Effector CD4-positive, alpha-beta T cell (primary cell): ENCODE measurements at places on chromosomes 3 and 15.

DNA sequence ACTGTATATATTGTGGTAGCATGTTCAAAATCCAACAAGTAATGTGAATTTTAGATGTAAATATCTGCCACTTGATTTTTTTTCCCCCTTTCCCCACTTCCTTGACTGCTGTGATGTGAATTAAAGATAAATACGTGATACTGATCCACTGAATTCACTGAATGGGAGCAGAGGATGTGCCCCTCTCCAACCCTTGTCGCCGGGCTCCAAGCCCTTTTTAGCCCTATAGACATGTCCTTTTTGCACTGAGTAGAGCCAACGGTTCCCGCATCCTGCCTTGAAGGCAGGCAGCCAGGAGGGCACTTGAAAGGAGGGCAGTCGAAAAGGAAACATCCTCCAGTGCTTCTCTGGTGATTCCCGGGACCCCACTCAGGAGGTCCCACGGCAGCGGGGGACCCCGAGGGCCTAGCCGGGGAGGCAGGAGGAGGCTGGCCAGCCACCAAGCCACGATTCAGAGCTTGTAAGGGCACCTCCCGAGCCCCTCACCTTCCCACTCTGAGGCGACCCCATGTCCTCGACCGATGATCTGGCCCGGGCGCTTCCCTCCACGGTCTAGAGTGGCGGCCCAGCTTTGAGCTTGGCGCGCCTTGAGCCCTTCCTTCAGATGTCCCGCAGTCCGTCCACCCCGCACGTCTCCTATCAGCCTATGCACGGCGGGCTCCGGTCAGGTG is 901 bp upstream of the MANF start:
- no peak for DNase-seq

GRCh38 chr3:135137296-135137695 is 342.2 kb downstream of the EPHB1 start:
- DNase-seq: no peak

DNA sequence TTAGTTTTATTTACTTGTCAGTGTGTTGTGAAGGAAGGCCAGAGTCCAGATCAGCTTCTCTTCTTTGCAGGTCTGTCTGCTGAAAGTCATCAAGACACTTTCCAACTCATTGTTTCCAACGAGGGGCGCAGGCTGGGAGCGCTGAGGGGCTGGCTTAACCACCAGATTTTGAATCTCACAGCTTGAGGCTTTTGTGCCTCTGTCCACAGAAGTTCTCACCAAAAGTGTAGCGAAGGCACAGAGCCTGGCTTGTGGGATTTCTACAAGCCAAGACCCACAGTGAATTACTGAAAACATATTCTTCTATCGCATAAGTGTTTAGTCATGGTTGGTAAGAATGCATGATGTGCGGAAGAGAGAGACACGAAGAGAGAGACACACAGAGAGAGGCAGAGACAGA is 35.2 kb downstream of the BHLHE40 start:
- no peak for DNase-seq

- no peak for DNase-seq
These were observed 366.8 kb downstream of the ZIC1 start for GRCh38 chr3:147775816-147776530.

DNA sequence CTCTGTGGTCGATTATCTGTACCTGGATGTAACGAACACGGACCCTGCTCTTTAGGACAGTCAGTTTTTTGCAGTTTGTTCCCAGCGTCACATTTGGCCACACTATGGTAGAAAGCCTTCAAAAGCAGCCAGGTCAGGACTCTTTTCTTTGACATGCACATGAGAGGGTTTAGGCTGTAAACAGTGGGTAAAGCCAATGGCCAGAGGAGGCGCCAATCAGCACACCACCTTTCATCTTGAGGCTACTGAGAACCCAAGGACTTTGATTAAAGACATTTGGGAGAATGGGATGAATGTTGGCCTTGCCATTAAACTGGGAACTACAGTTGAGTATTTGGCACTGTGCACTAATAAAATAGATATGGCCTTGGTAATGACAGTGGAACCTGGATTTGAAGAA is 225.9 kb downstream of the OXSM start:
- no peak for DNase-seq

- DNase-seq: no peak
These were observed 132.6 kb downstream of the ATP1B3 start for GRCh38 chr3:142009029-142009428.

GRCh38 chr3:23459889-23460546 is 256.9 kb downstream of the UBE2E2 start:
- DNase-seq: no peak

GRCh38 chr3:53109190-53109589 is 21.0 kb downstream of the RFT1 start:
- no peak for DNase-seq

GRCh38 chr15:74726774-74727164 is 1.4 kb upstream of the CYP1A1 start:
- no peak for DNase-seq

GRCh38 chr15:75456710-75457109 is 5.2 kb upstream of the SIN3A start:
- DNase-seq: no peak

- no peak for DNase-seq
These were observed 374.7 kb downstream of the TUSC7 start for GRCh38 chr3:117084277-117084676.

DNA sequence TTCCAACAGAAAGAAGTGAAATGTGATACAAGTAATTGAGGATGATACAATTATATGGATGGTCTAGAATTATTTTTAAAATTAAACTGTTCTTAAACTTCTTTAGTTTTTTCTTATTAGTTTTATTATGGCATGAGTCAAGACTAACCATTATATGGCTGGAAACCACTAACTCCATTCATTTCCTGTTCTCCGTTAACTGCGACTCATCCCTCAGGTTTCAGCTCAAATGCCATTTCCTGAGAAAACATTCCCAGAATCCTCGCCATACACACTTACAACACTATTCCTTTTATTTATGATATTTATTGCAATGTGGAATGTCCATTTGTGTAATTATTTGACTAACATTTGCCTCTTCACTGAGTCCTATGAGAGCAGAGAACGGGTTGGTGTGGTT is 394.1 kb downstream of the SOX2 start:
- no peak for DNase-seq

DNA sequence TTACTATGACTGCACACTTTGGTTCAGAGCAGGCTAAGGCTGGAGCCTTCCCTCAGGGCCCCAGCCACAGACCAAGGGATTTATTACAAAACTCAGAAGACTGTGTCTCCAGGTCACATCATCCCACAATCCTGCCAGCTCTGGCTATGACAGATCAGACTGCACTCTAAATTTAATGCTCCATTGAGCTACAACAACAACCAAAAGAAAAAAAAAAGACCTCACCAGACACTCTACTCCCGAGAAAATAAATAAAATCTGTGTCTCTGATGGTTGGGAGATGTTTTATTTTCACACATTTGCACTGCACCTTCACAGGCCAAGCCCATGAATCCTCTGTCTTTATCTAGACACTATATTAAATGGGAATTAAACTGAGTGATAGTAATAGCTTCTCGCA is 50.8 kb upstream of the CTNNB1 start:
- DNase-seq: no peak

DNA sequence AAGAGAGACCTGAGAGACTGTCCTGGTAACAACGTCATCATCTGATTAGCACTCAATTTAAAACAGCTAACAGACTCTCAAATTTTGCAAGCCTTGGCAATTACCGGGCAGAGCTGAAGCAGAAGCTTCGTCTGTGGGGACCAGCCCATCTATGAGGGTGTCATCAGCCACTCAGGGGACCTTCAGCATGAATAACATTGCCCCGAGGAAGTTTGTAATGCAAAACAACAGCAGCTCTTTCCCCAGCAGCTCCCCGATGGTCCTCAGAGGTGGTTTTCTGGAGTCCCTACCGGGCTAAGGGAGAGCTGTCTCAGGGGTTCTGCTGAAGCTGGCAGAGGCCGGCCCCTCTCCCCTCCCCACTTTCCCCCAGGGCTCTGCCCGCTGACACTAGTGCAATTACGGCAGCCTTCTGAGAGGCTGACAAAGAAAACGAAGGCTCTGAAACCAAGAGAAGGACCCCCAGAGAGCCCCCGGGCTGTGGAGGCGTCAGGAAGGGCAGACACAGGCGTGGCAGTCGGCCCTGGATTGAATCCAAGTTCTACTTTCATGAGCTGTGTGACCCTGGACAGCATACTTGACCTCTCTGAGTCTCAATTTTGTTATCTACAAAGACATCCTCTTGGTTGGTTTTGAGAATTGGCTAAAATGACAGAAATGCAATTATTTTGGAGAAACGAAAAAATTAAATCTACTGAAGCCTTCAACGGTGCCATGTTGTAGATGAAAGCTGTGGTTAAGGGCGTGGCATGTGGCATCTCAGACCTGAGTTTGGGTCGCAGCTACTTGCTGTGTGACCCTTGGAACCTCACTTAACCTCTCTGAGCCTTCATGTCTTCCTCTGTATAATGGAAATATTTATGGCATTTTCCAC is 102.1 kb upstream of the TLE3 start:
- DNase-seq: no peak

DNA sequence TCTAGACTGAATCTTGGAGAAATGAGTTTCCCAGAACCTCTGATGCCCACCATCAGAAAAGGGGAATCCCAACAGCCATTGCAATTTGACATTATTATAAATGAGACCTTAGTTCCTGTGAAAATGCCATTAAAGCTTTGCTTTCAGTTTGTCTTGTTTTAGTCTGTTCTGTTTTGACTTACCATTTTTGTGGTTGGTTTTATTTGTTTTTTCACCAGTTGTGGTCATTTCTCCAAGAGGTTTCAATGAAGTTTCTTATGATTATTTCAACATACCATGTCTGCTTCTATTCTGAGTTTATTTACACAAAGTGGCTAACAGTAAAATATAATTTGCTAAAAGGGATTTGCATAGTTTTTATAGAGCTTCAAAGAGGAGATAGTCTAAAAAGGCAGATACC is 175.0 kb upstream of the MCTP2 start:
- no peak for DNase-seq

DNA sequence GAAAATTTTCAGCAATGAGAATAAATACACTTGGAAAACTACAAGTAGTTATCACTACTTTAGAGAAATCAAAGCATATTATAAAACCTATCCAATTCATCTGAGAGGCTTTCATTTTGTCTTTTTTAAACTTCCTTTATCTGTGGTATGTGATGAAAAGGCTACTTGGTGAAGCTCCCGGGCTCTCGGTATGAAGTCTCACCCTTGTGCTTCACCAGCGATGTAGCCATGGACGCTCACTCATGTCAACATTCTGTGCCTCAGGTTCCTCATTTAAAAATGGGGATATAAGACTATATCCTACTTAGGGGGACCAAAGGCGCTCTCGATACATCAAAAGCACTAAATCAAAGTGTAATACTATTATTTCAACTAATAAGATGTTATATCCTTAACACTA is 14.9 kb downstream of the SATB1 start:
- DNase-seq: no peak

GRCh38 chr3:176078906-176079305 is 1118.4 kb downstream of the TBL1XR1 start:
- no peak for DNase-seq

GRCh38 chr15:56367156-56367555 is 1.9 kb downstream of the TEX9 start:
- no peak for DNase-seq

DNA sequence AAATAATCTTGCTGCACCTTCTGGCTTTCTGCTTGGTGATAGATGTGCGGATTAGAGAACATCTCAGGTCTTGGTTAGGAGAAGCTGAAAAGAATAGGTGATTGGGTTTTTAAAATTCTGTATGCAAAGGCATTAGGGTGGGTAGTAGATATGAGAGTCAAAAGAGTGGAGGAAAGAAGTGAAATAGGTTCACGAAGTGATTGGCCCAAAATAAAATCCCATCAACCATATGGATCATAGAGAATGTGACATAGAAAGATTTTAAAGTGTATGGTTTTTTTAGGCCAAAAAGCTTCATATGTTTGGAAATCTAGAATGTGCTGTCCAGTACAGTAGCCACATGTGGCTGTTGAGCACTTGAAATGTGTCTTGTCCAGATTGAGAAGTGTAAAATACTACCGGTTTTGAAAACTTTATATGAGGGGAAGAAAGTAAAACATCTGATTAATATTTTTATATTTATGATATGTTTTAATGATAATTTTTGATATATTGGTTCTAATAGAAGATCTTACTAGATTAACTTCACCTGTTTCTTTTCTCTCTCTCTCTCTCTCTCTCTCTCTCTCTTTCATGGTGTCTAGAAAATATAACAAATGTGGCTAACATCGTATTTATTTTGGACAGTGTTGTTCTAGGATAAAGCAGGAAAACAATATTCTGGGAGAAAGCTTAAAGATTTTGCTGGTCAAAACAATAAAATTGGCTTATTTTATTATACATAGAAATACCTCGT is 2.9 kb downstream of the MBNL1 start:
- no peak for DNase-seq

DNA sequence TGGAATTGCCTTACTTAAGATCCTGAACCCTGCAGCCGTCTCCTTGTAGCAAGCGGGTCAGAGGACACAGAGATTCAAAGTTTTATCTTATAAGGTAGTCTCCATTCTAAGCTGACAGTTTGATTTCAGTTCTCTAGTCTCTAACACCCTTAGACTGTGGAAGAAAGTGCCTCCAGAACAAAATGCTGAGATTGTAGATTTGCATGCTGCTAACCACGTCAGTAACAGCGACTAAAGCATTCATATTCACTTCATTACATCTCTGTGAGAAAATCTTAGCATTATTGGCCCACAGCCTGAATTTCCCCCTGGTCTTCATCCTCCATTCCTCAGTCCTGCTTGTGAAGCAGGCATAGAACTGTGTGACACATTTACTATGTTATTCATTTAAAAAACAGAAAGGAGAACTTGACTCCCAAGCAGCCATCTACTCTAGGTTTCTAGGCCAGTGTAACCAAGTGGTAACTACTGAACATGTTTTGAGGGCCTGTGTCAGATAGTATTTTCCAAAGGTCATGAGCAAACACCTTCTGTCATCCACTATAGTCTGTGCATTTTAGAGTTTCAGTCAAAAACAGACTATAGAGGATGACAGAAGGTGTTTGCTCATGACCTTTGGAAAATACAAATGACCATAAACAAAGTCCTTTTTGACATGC is 27.4 kb downstream of the ARIH2 start:
- no peak for DNase-seq

DNA sequence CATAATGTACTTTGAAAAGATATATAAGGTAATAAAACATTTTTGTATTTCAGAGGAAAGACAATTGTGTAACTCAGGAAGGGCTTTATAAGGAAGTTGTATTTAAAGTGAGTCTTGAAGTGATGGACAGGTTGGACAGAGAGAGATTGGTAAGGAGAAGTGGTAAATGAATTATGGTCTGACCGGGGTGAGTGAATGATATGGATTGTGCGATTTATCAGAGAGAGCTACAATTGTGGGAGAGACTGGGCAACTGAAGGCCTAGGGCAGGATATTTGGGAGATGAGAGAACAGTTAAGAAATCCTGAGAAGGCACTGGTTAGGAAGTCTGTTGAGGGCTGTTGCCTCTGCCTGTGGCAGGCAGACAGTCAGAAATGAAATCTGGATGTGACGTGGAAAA is 14.8 kb downstream of the IL1RAP start:
- DNase-seq: no peak

- no peak for DNase-seq
These were observed 26.4 kb upstream of the TMEM115 start for GRCh38 chr3:50385754-50386153.
